ENCODE measurements at places on chromosomes 6 and 20.

DNA sequence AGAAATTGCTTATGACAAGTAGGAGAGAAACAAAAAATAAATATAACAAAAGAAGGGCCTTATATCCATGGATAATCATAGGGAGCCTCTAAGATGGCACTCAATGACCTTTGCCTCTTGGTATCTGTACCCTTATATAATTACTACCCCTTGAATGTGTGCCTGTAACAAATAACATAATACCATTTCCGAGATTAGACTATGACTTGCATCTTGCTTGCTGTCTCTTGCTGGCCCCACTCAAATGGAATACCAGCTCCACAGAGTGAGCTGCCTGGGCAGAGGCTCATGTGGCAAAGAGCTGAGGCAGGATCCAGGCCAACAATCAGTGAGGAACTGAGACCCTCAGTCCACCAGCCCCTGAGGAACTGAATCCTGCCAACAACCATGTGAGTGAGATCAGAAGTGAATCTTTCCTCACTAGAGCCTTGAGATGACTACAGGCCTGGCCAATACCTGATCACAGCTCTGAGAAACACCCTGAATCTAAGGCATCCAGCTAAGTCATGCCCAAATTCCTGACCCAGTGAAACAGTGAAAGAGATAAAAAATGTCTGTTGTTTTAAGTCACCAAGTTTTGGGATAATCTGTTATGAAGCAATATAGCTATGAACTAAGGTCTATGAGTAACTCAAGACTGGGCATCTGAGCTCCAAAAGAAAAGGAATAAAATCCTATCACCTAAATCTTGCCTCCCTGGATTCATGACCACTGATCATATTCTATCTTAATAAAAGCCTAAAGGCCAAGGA is 5.5 kb downstream of the KATNA1 start:
- no peak for DNase-seq

DNA sequence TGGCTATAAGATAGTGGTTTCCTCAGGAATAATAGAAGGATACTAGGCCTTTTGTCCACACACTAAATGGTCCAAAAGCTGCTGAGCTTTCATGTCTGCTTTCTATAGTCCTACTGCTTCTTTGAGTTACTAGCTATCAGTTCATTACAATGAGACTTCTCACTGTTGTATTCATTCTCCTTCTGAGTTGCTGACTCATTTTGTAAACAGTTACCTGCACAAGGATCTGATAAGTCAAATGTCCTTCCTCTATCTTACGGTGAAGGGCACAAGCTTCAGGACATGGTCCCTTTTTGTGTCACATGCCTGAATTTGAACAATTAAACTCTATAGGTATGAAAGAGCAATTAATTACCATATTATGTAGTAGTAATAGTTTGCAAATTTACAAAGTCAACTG is 90.5 kb downstream of the MAN1A1 start:
- no peak for DNase-seq

- no peak for DNase-seq
Observed at GRCh38 chr6:6915813-6916547, 191.8 kb upstream of the RREB1 start.

- DNase-seq = no peak
Observed at GRCh38 chr6:11494786-11495564, 42.6 kb upstream of the TMEM170B start.

DNA sequence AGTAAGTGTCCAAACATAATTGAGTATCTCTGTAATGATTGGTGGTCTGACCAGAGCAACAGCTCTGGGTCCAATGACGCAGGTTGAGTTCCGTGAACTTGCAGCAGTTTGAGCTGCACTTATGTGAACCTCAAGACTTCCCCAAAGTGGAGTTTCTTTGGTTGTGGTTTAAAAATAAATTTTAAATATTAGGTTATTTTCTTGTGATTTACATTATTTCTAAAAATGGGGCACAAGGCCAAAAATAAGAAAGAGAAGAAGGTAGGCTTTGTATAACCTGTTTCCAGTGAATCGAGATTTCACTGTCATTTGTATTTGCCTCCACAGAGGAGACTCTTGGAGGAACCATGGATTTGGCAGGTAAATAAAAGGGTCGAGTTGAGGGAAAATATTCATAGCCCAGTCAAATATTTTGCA is 166.4 kb upstream of the ZNF217 start:
- no peak for DNase-seq

- DNase-seq = no peak
Observed at GRCh38 chr6:16477367-16478149, 239.2 kb downstream of the GMPR start.

GRCh38 chr6:125439512-125439911 is 137.7 kb upstream of the HDDC2 start:
- no peak for DNase-seq

DNA sequence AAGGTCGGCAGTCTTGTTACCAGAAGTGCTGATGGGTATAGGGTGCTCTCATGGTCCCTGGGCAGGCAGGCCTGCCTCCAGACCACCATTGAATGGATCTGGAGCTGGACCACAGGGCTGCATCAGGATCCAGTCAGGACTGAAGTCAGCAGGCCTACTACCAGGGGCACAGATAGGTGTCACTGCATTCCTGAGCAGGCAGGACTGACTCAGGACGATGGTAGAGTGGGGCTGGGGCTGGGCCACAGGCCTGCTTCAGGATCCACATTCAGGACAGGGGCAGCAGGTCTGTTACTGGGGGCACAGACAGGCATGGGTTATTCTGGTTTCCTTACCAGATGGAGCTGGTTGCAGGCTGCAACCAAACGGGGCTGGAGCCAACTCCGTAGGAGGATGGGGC is 51.4 kb upstream of the MAP3K4 start:
- DNase-seq = no peak

- no peak for DNase-seq
Observed at GRCh38 chr20:48630342-48631075, 197.3 kb downstream of the PREX1 start.

- DNase-seq = no peak
Observed at GRCh38 chr20:11178946-11179654, 505.3 kb upstream of the JAG1 start.

DNA sequence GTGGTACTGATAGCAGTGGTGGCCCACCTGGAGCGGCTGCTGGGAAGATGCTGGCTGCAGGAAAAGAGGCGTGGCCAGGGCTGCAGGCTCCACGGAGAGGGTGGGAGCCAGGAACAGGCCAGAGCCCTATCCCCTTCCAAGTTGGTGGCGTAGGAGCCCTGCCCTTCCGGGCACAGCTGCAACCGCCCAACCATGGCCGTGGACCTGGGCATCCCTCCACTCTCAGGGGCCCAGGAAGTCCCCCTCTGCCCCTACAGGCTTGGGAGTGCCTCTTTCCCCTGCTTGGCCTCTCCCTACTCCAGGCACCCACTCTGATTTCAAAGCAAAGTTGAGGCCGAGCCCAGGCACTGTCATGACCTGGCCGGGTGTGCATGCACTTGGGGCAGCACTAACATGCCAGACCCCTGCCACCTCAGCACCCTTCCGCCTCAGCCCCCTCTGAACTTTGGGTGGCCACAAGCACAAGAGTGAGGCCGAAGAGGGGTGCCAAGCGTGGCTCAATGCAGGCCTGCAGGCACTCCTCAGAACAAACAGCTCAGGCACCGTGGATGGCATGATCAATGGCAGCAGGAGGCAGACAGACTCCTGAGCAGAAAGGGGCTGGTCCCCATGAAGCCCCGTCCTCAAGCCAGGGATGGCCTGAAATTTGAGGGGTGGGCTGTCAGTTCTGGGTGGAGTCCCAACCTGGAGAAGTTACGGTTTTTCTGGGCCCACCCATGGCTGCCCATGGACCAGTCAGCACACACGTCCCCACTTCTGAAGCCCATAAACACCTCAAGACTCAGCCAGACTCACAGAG is 200.3 kb upstream of the PRND start:
- no peak for DNase-seq

GRCh38 chr6:108746836-108747575 is 101.2 kb upstream of the ARMC2 start:
- DNase-seq = no peak

- no peak for DNase-seq
Observed at GRCh38 chr6:134510142-134510541, 192.2 kb upstream of the SGK1 start.

- DNase-seq = peak; percentile 42
Observed at GRCh38 chr6:52663120-52663935, 7.6 kb upstream of the TMEM14A start.

- no peak for DNase-seq
Observed at GRCh38 chr6:53269827-53270226, 78.9 kb downstream of the ELOVL5 start.

DNA sequence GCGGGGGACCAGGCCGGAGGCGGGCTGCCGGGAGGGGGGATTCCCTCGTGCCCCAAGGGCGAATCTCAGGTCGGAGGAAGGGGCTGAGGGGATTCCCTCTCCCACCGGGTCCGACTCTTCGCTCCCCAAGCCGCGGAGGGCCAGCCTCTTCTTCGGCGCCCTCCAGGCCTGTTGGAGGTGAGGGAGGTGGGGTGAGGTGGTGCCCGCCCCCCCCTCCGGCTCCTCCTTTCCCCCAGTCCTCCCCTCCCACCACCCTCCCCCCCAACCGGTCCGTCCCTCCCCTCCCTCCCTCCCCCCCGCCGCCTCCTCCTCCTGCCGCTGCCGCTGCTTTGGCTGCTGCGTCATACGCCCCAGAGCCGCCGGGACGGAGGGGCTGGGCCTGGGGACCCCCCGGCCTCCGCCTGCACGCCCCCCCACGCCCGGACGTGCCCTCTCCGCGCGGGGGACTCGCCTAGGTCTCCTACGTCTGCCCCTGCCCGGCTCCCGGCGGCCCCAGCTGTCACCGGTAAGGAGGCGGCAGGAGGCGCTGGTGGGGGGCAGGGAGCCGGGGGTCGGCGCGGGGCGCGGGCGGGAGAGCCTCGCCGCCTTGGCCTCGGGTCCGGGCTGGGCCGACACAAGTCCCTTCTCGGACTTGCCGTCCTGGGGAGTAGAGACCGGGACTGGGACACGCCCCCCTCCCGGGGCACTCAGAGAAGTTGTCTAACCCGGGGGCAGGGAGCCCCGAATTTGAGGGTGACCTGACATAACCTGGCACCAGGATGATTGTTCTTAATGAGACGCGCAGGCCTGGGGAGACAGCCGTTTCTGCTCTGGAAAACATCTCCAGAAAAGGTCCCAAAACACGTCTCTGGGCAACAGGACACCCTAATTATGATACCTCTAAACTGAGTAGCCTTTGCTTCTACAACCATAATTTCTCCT is at the start of gene PHF1:
Gene PHF1, plus strand, starts transcription at position 304 of the 921 bp plus-strand sequence. CDS start 1,250 bp downstream, outside the sequence.
- DNase-seq = no peak

GRCh38 chr6:16706911-16707783 is 54.1 kb downstream of the ATXN1 start:
- no peak for DNase-seq

DNA sequence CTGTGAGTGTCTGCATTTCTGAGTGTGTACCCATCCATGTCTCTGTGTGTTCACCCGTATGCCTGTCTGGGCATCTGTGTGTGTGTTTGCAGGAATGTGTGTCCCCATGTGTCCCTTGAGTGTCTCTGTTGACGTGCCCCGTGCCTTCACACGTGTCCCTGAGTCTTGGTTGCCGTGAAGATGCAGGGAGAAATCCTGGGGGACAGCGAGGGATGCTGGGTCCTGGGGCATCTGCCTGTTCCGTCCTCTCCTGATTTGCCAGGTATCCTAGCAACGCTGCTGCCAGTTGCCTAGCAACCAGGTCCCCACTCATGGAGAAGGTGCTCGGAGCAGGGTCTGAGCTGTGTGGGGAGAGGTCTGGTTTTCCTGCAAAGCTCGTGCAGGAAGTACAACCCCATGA is 6.0 kb upstream of the LKAAEAR1 start:
- no peak for DNase-seq

DNA sequence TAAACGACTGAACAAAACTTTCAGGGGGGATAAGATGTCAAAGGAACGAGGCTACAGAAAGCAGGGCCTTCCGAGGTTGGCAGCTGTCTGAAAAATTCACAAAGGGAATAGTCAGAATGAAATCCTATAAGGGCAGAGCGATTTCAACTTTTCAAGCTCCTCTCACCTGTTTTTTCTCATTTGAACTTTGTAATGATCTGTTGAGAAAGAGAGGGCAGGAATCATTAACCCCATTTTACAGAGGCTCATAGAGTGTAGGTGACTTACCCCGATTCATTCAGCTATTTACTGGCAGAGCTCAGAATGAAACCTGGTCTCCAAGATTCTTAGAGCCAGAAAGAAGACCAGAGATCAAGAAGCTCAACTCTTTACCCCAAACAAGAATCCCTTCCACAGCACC is 266.1 kb upstream of the ARID1B start:
- DNase-seq = no peak

DNA sequence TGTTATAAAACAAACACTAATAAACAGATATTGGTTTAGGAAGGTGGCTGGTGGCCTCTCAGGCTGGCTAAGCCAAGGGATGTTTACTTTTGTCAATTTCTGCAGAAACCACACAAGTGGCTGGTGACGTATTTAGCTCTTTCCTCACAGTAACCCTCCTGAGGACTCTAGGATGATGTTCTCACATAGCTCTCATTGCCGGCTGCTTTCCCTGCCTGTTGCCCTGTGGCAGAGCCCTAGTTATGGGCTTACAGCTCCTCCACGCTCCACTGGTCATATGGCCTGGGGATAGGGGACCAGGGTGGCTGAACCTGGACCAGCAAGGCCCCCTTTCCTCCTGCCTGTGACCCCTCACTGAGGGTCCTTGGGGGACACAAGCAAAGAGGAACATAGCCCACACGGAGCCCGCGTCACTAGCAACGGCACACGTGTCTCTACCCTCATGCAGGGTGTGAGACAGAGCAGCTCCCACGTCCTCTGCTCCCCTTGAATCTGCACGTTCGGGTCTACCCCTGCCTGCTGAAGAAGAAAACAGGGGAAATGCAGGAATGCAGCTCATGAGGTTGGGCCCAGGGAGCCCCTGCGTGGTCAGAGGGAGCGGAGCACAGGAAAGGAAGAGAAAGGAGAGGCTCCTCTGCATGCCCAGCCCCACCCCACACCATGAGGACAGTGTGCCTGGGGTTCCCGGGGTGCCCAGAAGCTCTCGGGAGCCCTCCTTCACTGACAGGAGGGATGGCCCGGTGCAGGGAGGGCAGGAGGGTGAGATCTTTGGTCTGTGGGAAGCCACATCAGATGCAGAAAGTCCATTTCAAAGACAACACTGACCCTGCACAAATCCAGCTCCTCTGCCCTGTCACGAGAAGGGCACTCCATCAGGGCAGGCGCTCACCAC is 13.9 kb downstream of the RAMACL start:
- no peak for DNase-seq
